CD4-positive, alpha-beta T cell treated with Interleukin-6 for 4 hours (primary cell): ENCODE measurements at places on chromosomes 12 and 14.

DNA sequence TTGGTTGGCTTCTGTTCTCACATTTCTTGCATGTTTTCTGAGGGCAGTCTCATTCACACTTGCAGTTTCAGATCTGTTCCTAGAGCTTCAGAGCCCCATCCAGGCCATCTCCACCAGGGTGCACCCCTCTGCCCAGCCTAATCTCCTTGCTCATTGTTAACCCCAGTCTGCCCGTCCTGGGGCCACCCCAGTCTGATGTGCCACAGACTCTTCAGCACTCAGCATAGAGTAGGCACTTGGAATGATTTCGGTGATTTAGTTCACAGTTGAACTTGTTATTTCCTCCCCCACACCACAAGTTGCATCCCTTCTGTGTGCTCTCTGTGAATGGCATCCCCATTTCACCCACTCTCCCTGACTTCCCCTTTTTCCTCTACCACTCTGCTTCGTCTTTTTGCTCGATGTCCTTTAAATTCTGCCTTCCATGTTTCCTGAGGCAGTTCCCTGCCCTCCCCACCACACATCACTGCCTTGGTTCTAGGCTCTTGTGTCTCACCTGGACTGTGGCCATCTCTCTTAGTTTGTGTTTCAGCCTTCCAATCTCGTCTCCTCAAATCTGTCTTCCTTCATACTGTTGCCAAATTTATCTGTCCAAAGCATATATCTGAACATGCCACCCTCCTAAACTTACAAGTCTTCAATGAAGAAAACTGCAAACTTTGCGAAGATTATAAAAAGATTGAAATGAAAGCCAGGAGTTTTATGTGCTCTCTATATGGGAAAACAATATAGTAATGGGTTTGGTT is 41.5 kb downstream of the ANO6 start:
- DNase-seq: no peak

DNA sequence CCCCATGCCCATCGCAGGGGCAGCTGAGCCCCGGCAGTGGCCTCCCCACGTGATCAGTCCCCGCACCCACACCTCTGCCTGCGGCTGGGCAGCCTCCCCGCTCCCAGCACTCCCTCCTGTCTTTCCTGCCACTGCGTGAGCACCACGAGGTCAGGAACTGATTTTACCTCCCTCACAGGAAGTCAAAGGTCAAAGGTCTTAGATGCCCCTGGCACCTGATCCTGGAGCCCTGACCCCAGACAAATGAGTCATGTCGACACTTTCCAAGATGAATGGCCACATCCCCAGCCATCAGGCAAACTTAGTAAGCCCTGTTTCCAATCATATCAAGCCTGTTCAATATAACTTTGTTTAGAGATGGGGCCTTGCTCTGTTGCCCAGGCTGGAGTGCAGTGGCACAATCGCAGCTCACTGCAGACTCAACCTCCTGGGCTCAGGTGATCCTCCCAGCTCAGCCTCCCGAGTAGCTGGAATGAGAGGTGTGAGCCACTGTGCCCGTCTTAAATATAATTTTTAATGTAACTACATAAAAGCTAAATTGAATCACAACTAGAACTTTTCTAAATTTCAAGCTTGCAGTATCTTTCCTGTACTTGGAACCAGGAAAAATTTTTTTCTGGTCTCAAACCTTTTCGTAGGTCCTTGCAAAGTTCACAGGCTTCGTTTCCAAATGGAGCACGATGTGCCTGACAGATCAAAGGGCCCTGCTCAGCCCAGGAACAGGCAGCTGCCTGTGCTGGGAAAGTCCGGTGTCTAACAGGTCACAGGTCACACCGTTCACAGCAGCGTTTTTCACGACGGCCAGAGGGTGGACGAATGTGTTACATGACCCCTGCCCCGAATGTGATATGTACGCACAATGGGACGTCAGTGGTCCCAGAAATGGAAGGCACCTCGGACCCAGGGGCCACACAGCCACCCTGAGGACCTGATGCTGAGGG is 1.9 kb downstream of the LRCOL1 start:
- no peak for DNase-seq

DNA sequence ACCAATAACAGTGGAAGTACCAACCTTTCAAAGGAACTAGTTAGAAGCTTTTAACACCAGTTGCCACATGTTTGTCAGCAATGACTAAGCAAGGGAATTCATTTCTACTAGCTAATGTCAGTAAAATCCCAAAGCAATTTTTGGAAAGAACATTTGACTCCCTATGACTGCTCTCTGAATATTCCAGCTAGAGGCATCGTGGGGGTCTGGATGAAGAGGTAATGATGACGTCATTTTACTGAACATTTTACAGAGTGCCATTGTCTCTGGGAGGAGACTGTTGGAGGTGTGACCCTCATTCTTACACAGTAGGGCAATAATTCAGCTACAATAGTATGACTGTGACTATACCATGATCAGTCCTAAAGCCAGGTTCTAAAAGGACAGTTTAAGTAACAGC is 204.8 kb downstream of the ITPR2 start:
- no peak for DNase-seq

- DNase-seq: no peak
These were observed 20.6 kb upstream of the BDKRB1 start for GRCh38 chr14:96235426-96235825.

DNA sequence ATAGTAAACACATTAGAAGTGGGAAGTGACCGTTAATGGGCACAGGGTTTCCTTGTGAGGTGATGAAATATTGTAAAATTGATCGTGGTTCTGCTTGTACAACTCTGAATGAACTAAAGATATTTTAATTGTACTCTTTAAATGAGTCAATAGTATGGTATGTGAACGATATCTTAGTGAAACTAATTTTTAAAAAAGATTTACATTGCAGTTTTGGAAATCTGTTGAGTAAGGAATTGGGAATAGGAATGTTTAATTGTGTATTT is 1.7 kb downstream of the ZNF410 start:
- no peak for DNase-seq

DNA sequence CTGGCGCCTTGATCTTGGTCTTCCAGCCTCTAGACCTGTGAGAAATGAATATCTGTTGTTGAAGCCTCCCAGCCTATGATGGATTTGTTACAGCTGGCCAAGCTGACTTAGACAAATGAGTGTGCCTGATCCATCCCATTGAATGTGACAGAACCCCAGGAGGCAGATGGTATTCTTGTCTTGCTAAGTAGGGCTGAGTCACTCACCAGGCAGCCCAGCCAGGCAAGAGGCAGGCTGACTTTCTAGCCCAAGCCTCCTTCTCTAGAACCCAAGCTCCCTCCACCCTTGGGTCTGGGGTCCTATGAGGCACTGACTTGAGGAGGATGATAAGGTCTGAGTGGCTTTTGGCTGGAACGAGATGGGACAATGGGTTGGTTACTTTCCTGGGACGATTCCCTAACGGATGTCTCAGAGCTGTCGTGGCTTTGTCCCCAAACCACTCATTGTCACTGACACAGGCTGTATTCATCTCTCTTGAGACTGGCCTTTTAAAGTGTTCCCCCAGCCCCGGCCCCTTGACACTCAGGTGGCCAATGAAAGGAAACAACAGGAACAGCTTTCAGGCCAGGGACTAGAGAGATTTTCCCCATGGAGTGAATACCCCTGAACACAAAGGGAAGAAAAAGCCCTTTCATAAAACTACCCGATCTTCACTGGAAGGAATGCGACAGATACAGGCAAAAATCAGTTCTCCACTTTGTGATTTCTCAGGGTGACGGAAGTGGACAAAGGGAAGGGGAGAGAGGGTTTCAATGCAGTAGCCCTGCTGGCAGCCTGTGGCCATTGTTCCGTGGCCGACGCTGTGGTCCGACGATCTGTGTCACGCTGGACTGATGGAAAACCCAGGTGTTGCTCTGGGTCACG is 264.2 kb downstream of the AACS start:
- DNase-seq: no peak

DNA sequence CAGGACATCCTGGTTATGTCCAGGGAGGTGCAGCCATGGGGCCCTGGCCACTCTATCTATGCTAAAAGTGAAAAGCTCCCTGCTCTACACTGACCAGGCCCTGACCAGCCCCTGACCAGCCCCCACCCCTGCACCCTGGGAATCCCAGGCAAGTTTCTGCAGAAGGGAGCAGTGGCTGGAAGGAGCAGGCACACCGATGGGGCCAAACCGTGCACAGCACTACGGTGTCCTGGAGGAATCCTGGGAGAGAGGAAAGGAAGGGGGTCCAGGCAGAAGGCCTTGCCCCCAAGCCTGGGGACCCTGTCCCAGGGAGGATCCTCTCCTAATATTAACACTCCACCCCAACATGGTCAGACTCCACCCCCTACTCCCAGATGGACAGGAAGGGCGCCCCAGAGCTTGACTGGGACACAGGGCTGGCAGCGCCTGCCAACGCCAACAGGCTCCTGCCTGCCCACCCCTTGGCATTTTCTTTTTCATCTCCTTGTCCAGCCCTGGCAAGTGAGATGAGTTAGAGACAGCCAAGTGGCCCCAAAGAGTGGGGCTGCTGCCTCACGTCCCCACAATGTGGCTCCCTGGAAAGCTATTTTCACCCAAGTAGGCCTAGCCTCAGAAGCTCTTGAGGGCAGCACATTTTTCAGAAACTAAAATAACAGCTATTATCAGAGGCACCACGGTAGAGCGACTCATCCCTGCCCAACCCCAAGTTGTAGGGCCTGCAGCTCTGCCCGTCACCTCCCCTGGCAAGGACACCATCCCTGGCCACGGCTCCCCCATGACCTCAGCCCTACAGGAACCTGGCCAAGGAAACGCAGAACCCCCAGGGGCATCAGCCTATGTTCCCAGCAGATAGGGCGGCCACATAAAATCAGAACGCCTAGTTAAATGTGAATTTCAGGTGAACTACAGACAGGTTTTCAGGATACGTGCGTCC is 82.6 kb downstream of the SCARB1 start:
- DNase-seq: no peak

DNA sequence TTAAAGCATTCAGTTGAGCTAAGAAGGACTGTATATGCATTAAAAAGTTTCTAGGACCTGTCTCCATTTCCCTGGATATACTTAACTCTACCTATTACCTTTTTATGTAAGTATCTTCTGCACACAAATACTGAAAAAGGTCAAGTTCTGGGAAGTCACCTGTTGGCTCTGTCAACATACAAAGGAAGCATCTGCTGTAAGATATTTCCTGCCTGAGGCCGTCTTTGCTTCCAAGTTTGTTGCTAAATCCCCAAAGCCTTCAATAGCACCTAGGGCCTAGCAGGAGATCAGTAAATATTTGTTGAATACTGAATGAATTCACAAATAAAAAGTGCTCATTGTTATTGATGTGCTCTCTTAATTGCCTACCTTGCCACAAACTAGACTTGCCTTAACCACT is 188.4 kb downstream of the DUSP6 start:
- DNase-seq: no peak

GRCh38 chr14:36935976-36936678 is 236.3 kb downstream of the SLC25A21 start:
- no peak for DNase-seq

- no peak for DNase-seq
These were observed 11.1 kb upstream of the GPR132 start for GRCh38 chr14:105076296-105076804.

DNA sequence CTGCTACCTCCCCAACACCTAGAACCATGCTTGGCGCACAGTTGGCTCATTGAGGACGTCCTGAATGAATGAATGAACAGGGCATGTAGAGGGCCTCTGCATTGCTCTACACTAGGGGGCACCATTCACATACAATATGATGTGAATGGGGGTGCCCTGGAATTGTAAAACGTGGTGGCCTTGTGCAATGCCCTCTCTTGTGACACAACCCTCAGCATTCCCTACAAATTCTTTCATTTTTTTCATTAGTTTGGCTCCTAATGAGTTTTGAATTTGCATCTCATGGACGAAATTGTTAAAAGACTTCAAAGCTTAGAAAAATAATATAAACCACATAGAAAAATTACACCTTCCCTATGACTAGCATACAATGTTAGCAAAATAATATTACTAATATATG is 2.3 kb upstream of the DIO2 start:
- DNase-seq: no peak

GRCh38 chr12:105057174-105057573 is 27.1 kb downstream of the ALDH1L2 start:
- no peak for DNase-seq

DNA sequence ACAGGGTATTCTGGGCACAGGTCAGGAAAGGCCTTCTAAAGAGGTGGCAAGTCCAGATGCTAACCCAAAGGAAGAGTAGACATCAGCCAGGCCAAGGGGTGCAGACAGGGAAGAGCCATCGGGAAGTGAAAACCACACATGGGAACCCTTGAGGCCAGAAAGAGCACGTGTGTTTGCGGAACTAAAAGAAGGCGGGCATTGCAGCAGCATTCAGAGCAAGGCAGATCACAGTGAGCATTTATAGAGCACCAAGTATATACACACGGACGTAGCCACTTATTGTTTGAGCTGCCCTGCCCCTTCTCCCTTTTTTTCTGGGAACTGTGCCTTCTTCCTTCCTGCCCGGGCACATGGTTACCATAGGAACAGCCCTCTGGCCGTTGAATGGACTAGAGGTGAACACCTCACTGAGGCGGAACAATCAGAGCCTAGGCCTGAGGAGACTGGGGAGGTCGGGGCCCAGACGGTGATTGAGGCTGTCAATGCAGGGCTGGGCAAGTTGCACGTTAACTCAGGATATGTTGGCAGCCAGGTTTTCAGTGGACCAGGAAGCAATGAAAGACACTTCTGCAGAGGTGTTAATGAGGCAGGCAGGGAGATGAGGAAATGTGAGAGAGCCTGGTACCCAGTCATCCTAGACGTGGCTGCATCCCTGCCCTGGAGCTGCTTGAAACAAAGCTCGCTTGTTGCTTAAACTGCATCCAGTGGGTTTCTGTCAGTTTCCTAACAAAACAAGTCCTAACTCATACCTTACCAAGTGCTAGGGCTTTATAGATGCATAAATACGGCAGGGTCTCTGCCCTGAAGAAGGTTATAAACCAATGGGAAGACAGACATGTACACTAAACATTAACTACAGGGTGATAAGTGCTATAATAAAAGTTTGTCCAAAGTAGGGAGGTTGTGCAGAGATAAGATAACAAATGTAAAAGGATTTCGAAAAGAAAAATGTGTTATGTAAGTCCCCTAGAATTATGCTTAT is 34.2 kb downstream of the MOAP1 start:
- no peak for DNase-seq

DNA sequence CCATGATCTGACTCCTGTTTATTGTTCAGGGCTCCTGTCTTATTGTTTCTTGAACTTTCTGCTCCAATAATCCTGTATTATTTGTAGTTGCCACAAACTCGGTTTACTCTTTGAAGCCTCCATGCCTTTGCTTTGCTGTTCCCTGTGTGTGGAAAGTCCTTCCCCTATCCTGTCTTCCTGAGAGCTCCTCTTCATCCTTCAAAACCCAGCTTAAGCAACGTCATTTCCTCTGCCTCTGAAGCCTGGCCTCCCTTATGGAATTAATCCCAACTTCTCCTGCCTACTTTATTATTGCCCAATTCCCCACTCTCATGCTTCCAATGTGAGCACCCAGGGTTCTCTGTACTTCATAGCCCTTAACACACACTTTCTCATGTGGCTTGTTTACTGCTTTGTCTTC is 766.2 kb downstream of the MED13L start:
- DNase-seq: no peak

- DNase-seq: no peak
These were observed 18.7 kb downstream of the VASH1 start for GRCh38 chr14:76780058-76780345.
